Hepatocyte (in vitro differentiated cells): ENCODE measurements at places on chromosomes 16 and 17. TPM values are rescaled to one million over a fixed set of nuclear protein-coding genes. Genes with fewer than 3 reads are reported as not detected.

ATP2C2 gene
- 6.0 and 12.2 TPM in 2 replicates for total RNA-seq

KRTAP4-9 gene
- not detected in 2 replicates for total RNA-seq

TK2 gene
- total RNA-seq: 14.3 and 15.9 TPM in 2 replicates

NEURL4 gene
- 9.2 and 9.6 TPM in 2 replicates for total RNA-seq
